ENCODE measurements at places on chromosomes 2 and 18.

DNA sequence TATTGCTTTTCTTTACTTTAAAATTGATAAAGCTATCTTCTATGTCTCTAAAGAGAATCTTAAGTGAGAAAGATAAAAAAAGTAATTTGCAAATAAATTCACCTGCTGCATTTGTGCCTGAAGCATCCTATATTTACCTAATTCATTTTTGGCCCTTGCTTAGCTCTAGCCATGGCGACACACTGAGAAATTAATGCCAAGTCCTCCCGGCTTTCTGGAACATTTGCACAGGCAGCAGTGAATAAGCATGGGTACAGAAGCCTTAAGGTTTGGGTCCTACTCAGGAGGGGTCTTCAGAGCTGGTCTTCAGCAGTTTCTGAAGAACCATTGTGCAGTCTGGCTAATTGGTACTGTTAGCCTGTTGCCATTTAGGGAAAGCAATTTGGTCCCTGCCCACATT, 73.9 kb upstream of the ZEB2 start:
- no peak for DNase-seq

GRCh38 chr2:38528008-38528442, 74.7 kb downstream of the HNRNPLL start:
- peak; percentile 11 for DNase-seq

- no peak for DNase-seq
Observed at GRCh38 chr2:147061269-147061668, 783.6 kb upstream of the ACVR2A start.

DNA sequence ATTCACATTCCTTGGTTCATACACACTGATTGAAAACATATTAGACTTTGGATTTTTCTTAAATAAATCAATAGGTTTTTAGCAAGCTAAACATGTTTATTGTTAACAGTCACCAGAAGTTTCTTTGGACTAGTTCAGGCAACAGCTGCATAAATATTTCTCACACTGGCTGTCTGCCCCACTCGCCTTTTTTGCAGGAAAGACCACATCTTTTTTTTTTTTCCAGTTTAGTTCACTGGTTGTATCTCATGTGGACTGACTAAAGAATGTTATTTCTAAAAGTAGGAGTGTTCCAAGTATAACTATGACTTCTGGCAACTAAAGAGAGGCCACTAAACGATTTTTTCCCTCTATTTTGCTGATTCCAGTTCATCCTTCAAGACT, 31.1 kb downstream of the SLC40A1 start:
- DNase-seq: no peak

DNA sequence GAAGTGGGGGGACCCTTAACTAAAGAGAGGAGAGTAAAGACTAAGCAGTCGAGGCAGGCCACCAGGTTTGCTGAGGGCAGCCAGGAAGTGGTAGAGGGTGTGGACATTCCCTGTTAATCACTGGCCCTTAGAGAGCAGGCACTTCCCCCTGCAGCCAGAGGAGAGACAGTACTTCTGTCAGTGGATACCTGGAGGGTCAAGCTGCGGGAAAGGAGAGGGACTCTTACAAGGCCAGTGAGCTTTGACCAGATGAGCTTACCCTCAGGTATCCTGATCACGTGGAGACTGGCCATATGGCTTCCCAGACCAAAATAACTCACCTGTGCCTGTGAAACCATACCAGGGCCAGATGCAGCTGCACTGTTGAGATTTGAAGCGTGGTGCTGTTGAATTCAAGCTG, 28.6 kb downstream of the ITGA6 start:
- no peak for DNase-seq

DNA sequence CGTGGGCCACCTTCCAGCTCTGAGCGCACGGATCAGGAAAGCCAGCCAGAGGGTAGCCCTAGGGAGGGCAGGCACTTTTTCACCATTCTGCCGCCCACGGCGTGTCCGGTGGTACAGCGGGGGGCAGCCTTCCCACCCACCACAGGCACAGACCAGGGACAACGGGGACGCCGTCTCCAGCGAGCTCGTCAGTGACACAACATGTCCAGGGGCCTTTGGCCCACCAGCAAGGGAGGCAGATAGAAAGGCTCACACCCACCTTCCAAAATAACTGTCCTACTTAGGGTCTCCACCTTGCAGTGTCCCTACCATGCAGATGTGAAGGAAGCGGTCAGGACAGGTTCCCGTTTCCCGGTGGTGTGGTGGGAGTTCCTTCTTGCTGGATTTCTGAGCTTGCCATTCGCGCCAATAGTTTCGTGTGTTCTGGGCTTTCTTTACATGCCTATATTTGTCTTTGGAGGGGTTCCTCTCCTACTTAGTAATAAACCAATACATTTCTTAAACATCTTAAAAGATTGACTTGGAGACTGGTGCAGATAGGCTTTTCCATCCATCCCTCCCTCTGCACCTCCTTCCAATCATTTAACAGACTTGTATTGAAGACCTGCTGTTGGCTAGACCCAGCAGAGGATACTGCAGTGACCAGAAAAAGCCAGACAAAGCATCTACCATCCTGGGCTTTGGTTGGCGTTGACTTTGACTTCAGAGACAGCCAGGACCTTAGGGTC, 872 bp downstream of the ASB1 start:
- no peak for DNase-seq

GRCh38 chr2:173938700-173939384, 26.3 kb downstream of the SP3 start:
- DNase-seq: no peak

DNA sequence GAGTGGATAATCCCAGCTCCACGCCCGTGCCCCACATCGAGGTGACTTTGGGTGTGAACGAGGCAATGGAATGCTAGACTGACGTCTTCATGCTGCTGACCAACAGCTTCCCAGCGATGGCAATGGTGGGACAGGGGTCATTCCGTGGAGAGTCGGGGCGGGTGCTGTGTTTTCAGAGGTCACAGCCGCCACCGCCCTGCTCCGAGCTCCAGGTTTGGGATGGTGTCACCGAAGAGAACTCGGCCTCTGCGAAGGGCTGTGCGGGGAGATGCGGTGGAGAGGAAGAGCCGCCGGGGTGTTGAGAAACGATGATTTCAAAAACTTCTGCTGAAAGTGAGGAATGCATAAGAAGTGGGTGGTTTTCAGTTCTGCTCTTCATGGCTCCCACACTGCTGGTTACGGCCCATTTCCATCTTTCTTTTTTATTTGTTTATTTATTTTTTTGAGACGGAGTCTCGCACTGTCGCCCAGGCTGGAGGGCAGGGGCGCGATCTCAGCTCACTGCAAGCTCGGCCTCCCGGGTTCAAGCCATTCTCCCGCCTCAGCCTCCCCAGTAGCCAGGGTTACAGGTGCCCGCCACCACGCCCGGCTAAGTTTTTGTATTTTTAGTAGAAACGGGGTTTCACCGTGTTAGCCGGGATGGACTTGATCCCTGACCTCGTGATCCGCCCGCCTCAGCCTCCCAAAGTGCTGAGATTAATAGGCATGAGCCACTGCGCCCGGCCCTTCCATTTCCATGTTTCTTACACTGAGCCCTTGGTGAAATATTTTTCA, 142.6 kb downstream of the RTP5 start:
- DNase-seq: no peak

- DNase-seq: no peak
Observed at GRCh38 chr2:201430839-201431238, 20.4 kb downstream of the TRAK2 start.

GRCh38 chr2:106344302-106344701, 123.9 kb downstream of the RGPD3 start:
- DNase-seq: no peak

- peak; percentile 61 for DNase-seq
Observed at GRCh38 chr2:159285929-159286708, at the start of gene WDSUB1. Gene WDSUB1, minus strand, starts transcription at chr2:159286703. Its CDS starts 3,634 bp downstream, at chr2:159283069.

- no peak for DNase-seq
Observed at GRCh38 chr18:77755187-77755586, 505.5 kb downstream of the GALR1 start.

DNA sequence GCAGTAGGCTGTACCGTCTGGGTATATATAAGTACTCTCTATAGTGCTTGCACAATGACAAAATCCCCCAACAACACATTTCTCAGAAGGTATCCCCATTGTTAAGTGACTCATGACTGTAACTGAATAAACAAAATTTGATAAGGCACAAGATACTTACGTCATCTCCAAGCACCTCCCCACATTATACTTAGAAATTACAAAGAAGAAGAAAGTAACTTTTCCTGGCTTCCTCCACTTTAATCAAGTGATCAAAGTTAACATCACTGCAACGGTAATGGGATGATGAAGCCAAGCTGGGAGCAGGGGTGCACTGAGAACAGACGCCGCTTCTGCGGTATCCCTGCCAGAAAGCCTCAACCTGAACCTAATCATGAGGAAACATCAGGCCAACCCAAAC, 9.7 kb downstream of the TNS1 start:
- no peak for DNase-seq

DNA sequence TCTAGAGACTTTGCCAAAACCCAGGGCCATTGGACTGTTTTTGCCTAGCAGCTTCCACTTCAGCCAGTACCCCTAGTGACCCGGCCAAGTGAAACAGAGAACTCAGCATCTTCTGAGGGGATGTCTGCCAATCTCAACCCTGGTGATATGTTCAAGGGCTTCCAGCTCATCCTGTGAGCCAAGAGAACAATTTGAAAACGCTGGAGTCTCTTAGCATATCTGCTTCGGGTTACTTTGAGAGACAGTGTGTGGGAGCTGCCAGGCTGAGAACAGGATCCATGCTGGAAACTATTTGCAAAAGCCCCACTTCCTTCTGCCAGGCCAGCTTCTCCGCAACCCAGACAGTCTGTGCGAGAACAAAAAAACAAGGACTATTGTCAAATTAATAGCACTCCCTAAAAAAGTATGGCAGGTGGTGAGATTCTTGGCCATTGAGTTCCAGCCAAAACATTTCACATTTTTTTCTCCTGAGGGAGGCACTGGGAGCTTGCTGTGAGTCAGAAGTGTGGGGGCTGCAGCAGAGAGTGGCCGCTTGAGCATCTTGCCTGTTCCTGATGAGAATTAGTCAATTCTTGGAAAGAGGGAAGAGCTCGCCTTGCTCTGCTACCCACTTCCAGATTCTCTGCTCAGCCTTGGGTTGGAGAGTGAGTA, 395.6 kb upstream of the TRIB2 start:
- no peak for DNase-seq

DNA sequence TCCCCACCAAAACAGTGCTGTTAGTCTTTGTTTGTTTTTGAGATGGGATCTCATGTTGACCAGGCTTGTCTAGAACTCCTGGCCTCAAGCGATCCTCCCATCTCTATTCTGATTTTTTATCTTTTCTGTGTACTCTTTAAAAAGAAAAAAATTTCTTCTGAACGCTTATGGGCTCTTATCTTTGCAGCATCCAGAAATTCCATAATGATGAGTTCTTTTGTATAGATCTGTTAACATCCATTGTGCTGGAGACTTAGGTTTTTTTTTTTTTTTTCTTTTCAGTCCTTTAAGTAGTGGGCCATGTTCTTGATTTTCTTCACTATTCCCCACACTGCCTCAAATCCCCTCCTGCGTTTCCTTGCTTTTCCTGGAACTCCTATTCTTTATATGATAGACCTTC, 31.0 kb downstream of the RBBP8 start:
- DNase-seq: no peak

- DNase-seq: no peak
Observed at GRCh38 chr2:227772197-227772661, 26.5 kb downstream of the SCYGR8 start.

DNA sequence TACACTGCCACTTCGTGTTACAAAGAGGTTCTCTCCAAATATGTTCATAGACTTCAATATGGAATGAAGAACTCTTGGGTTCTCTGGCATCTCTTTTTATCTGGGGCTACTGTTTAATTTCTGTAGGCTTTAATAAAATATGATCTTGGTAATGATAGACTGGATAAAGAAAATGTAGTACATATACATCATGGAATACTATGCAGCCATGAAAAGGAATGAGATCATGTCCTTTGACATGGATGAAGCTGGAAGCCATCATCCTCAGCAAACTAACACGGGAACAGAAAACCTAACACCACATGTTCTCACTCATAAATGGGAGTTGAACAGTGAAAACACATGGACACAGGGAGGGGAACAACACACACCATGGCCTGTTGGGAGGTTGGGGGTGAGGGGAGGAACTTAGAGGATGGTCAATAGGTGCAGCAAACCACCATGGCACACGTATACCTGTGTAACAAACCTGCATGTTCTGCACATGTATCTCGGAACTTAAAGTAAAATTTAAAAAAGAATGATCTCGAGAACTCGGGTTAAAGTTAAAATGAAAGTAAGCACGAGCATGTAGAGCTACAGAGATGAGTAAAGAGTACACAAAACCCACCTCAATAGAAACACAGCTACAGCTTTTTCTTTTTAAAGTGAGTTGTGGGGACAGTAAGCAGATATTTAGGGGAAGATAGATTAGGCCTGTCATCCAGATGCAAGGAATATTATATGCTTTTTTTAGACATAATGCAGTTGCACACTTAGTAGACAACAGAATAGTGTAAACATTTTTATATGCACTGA, 102.3 kb downstream of the SGPP2 start:
- DNase-seq: no peak

GRCh38 chr18:34928088-34928753, 113.0 kb upstream of the MAPRE2 start:
- no peak for DNase-seq

DNA sequence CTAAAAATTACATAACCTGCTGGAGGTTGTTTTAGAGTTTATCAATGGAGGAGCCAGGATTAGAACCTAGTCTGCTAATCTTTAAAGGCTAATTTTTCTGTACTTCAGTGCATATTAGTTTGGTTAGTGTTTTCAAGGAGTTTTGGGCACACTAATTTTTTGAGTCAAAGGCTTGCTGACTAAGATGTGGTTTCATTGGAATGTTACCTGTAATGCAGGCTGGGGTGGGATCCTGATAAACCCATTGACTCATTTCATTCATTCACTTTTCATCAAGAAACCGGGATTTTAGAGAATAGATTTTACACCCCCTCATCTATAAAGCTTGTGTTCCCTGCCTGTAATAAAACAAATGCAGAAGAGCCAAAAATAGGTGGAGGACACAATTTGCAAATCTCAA, 91.9 kb upstream of the IL1R2 start:
- DNase-seq: no peak

DNA sequence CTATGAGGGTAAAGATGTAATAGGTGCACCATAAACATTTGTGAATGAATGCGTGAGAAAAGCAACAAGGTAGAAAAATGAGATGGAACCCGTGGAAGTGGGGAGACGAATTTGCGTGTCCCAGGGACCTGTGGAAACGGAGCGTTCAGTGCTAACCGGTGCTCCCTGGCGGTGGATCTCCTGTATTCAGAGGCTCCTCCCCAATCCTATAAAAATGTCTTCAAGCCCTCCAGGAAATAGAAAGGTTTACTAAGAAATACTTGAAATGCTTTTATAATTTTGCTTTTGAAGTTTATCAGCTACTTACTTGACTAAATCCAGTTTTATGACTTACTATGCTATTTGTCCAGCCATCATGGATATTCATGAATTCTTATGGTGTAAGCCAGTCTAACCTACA, 62.8 kb upstream of the RBM44 start:
- DNase-seq: no peak

DNA sequence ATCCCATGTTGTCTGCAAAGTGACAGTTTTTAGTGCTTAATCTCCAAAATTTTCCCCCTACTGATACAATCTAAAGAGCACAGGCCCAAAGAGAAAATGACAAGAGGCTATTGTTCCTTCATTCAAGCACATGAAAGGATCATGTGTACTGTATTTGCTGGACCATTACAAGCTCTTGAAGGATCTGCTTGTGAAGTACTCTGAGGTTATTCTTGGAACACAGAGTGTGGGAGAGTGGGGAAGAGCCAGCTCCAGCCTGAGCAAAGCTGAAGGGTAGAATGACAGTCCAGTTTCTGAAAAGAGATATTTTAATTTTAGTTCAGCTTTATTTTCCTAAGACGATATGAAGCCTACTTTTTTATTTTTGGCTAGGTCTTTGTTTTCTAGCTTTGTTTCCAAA, 112.2 kb downstream of the GALNT3 start:
- DNase-seq: no peak
